ENCODE measurements at places on chromosomes 2 and 18.
A peak's percentile ranks its signal among the peaks of the same experiment; 100 is the strongest.

DNA sequence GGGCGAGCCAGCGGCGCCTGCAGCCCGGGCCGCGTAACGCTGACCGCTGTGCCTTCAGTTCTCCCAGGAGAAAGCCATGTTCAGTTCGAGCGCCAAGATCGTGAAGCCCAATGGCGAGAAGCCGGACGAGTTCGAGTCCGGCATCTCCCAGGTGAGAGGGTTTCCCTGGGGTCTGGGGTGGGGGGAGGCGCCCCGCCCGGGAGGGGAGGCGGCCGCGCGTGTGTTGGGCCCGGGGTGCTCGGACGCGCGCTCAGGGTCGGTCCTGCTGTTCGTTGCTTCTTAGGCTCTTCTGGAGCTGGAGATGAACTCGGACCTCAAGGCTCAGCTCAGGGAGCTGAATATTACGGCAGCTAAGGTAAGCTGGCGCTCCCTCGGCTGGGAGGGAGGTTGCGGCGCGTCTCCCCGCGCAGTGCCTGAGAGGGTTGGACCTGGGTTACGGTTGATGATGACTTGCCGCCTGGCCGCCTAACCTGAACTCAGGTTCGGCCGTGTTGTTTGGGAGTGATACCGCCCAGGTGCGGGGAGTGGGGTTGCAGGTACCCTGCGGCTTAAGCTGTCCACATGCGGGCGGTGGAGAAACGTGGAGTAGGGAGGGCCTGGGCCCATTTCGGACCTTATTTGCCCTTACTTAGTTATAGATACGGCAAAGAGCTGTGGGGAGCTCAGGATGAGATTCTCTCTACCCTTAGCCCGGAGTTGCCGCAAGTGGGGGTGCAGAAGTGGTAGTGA, 638 bp downstream of the RPS7 start:
- peak; percentile 3 for DNase-seq

- no peak for DNase-seq
These were observed 2.4 kb downstream of the TTN start for GRCh38 chr2:178804791-178805190.

GRCh38 chr2:200962811-200963123, 693 bp downstream of the ORC2 start:
- no peak for DNase-seq

DNA sequence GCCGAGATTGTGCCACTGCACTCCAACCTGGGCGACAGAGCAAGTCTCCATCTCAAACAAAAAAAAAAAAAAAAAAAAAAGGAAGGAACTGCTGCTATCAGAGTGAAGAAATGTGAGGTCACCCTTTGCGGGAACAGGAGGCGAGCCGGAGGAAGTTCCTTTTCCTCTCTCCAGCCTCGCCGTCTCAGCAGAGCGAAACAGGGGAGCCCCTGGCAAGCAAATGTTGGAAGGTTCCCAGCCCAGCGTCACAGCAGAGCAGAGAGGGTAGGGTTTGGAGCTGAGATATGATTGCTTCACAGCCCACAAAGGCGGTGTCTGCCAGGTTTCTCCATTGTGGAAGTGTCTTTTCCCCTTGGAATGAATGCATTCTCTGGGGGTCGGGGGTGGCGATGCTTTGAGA, 28.5 kb downstream of the SLC20A1 start:
- DNase-seq: no peak

DNA sequence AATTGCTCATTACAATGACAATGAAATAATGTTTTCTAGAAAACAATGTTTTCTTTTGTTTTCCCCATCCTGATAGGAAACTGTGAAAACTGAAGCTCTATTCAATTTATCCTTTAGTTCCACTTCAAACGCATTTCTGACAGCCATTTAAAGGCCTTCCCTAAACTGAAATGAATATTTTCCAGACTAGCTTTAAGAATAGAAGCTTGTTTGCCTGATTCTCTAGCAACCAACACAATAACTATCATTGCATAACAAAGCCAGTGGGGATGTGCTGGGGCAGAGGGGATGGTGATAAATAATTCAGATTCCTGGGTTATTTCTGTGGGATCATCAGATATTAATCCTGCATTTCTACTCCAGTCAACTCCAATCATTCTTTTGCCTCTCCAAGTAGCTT, 427.1 kb downstream of the RND3 start:
- DNase-seq: no peak

DNA sequence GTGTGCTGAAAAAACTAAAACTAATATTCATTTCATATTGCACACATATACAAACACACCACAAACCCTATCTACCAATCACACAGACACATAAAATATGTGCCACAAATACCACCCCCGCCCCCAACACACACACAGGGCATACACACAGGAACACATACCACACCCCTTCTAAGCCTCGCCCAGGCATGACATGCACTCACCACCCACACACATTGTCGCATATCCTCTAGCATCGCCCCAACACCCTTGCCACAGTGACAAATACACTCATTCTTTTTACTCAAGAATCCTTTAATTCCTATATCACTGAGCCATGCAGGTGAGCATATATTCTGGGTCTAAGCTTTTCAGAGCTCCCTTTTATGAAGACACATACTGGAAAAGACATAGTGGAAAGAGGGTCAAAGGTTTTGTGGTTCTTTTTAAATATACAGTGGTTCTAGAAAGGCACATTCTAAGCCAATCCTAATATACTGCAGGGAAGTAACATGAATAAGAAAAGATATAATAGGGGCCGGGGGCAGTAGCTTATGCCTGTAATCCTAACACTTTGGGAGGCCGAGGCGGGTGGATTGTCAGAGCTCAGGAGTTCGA, 24.5 kb upstream of the LCLAT1 start:
- peak; percentile 54 for DNase-seq

Data from stimulated activated CD8-positive, alpha-beta memory T cell treated with anti-CD3 and anti-CD28 coated beads, Interleukin-4, amount 100 ng/mL, for 1 hour (primary cell).